ENCODE measurements at places on chromosomes 7 and 10.

GRCh38 chr7:129073738-129074137, 18.8 kb upstream of the TNPO3 start:
- ATAC-seq = peak; percentile 71

DNA sequence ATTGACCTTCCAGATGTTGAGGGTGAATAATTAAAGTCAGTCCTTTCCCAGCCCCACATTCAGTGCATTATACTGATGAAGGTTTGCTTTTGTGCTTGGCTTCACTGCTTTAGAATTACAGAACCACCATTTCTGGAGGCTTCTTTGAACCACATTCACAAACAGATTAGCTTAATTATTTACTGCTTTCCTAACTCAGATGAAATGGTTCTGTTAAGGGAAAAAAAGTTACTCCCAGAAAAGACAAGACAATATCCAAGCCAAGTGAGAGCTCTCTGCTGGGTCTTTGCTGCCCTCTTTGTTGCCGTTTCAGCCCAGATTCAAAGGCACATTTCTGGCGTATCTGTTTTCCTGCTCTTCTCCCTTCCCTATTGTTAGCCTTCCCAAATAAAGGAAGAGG, 188.9 kb downstream of the AHR start:
- ATAC-seq = no peak

GRCh38 chr10:58385784-58386112, 538 bp downstream of the TFAM start:
- ATAC-seq = no peak

DNA sequence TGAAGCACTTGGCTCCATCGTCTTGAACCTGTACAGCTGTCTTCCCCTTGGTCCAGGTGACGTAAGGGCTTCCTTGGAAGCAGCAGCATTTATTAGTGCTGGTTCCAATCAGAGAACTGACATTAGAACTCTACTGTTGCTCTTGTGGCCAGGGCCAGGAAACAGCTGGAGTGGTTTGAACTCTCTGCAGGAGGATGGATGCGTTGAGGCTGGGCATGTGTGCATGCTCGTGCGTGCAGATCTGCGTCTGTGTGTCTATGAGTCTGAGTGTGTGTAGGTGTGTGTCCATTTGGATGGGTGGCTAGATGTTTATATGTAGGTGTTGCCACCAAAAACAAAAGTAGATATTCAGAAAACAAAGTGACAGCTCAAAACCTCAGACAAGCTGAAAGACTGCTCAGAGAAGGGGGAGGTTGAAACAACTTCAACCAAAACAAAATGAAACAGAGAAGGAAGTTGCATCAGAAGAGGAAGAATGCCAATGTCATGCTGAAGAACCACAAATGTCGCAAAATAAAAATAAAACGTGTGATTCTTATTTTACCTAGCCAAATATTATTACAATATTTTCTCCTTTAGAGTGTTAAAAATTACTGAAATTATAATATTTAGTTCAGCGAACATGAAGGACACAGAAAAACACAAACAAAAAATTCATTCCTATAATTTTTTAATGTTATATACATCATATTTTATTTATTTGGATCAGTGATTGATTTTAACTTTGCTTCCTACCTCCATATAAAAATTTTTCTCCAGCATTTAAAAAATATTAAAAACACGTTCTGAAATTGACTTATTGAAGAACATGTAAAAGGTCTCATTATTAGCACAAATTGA, 96.1 kb upstream of the MKLN1 start:
- ATAC-seq = peak; percentile 96

GRCh38 chr7:22856416-22856815, 33.8 kb upstream of the TOMM7 start:
- no peak for ATAC-seq

DNA sequence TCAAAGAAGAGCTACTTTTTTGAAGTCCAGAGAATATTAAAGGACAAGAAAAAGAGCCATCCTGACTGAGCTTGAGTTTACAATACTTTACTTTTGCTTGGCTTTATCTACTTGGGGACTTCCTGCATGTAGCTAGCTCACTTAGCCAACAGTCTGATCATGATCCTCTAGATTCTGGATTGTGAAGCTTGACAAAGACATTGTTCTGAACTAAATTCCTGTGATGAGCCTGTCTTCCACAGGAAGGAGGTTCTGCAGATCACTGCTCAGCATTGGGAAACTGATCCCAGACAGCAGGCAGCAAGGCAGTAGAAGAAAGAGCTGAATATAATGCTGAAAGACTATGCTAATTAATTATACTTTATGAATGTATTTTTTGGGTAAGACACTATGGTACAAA, 296.4 kb downstream of the DGKB start:
- ATAC-seq = no peak

GRCh38 chr7:41892356-41893100, 189.6 kb upstream of the INHBA start:
- no peak for ATAC-seq

- no peak for ATAC-seq
Measured at GRCh38 chr10:78609976-78610375, 458.8 kb upstream of the ZMIZ1 start.

DNA sequence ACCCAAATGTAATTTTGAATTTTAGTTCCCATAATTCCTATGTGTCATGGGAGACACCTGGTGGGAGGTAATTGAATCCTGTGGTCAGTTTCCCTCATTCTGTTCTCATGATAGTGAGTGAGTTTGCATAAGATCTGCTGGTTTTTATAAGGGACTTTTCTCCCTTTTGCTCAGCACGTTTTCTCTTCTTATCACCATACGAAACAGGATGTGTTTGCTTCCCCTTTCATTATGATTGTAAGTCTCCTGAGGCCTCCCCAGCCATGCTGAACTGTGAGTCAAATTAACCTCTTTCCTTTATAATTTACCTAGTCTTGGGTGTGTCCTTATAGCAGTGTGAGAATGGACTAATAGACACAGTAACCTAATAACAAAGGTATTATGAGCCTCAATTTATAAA, 36.1 kb upstream of the ZNF736 start:
- ATAC-seq = no peak

DNA sequence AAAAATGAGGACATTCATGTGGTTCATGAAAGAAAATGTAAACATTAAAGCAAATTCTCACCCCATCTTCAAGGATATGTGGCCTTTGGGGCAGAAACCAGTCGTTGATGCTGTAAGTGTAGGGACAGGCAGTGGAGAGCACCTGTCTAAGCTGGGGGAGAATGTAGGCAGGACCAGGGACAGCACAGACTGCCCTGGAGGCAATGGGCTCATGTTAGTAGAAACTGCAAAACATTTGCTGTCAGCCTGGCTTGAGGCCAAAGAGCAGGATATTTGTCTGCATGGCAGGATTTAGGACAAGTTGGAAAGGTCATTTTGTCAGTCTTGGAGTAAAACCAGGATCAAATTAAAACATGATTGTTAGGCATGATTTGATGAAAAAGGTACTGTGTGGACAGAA, 211.6 kb upstream of the AGK start:
- no peak for ATAC-seq
